ENCODE measurements at places on chromosomes 11 and 22.

GRCh38 chr11:6419009-6419631 lies at the start of gene APBB1:
TSS of gene APBB1 (minus strand) at chr11:6419094. CDS start at chr11:6411347, 7,747 bp downstream.
- peak; percentile 38 for DNase-seq

DNA sequence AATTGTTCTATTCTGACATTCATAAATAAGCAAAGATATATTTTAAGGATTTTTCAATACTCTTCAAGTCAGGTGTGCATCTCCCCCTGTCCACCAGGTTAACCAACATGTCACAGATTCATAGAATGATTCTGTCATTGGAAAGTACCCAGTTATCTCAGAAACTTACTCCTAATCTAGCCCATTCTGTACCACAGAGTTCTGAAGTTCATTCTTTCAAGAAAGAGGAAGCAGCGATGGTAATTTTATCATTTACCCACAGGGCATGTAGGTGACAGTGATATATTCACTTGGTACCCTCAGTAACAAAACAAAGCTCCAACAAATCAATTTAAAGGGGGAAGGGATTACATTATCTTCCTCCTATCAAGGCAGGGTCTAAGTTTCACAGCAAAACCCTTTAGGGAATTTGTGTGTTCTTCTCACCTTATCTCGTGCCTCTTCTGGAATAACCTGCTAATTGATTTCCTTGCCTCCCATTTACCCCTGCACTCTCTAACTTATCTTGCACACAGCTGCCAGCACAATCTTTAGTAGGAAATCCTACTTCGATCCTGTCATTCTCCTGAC lies 19.0 kb upstream of the MPPED2 start:
- DNase-seq = no peak

GRCh38 chr11:100888836-100889235 lies 201.7 kb downstream of the ARHGAP42 start:
- DNase-seq = peak; percentile 41

GRCh38 chr22:38631724-38632123 lies 24.5 kb downstream of the FAM227A start:
- DNase-seq = no peak

- DNase-seq = no peak
Observed at GRCh38 chr22:44627521-44628139, 74.4 kb upstream of the PRR5 start.

GRCh38 chr11:114291842-114292680 lies 4.1 kb upstream of the NNMT start:
- peak; percentile 90 for DNase-seq

- DNase-seq = peak; percentile 85
Observed at GRCh38 chr11:33912405-33913361, 20.8 kb upstream of the LMO2 start.

- DNase-seq = no peak
Observed at GRCh38 chr11:34345540-34345876, 12.3 kb downstream of the ABTB2 start.

- no peak for DNase-seq
Observed at GRCh38 chr11:1565173-1565903, 6.7 kb downstream of the DUSP8 start.

- no peak for DNase-seq
Observed at GRCh38 chr11:113831314-113831713, 44.1 kb downstream of the USP28 start.

GRCh38 chr22:50481440-50482106 lies at the start of gene ADM2:
TSS of gene ADM2 (plus strand) at chr22:50481543. CDS start at chr22:50481848, 305 bp downstream.
- DNase-seq = no peak

GRCh38 chr22:39134366-39135091 lies 18.0 kb downstream of the CBX7 start:
- no peak for DNase-seq

- no peak for DNase-seq
Observed at GRCh38 chr22:27075028-27075678, 417.8 kb downstream of the MIAT start.

DNA sequence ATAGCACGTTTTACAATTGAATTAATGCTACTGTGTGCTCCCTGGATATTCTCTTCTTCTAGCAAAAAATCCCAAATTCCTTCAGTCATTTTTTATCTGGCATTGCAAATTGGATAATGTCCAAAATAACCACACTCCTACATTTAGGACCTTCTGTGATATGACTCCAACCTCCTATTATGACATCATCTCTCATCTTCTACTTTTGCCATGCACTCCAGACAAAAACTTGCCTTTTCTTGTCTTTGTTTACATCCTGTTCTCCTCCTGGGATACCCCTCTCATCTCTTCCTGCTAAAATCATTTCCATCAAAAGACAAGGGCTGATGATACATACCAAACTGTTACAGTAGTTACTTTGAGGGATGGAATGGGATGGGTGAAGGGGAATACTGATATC lies 20.6 kb upstream of the TMEM218 start:
- no peak for DNase-seq

DNA sequence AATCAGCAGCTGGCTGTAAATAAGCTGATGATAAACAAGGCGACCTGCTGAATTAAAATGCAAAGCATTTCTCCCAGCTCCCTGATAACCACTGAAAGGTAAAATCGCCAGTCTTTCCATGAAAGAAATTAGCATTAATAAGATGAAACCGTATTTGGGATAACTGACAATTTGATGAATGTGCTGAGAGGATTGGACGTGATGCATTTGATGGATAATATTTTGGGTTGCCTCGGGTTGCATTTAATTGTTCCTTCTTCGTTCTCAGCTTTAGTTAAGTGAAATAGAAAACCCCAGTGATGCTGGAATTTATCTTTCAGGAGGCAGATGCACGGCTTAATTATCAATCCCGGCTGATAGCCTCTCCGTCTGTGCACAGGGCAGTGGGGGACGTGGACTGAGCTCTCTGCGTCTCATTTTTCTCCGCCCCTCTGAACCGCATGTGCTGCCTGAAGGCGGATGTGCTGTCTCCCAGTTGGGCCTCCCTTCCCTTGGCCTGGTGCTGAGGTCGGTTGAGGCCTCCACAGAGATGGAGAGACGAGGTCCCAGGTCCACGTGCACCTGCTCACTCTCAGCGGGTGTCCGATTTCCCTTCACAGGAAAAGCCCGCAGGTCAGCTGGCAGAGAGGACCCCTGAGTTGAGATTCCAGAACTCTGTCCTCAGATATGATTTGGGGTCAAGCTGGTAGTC lies 846.2 kb downstream of the BRD1 start:
- no peak for DNase-seq

DNA sequence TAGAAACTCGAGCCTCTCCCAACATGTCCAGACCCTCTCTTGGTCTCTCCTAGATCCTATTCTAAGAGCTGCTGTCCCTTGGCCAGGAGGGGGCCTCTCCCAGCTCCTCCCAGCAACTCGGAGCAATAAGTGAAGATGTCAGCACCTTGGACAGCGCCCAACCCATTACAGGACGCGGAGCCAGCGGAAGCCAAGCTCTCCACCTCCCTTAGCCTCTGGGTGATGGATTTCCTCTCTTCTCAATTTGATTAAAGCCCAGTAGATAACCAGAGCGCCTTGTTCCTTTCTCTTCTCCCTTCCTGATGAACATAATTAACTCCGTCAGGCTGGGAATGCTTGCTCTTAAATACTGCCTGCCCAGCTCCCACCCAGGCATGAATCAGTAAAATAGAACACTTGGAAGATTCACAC lies 26.2 kb upstream of the TPBGL start:
- peak; percentile 78 for DNase-seq

DNA sequence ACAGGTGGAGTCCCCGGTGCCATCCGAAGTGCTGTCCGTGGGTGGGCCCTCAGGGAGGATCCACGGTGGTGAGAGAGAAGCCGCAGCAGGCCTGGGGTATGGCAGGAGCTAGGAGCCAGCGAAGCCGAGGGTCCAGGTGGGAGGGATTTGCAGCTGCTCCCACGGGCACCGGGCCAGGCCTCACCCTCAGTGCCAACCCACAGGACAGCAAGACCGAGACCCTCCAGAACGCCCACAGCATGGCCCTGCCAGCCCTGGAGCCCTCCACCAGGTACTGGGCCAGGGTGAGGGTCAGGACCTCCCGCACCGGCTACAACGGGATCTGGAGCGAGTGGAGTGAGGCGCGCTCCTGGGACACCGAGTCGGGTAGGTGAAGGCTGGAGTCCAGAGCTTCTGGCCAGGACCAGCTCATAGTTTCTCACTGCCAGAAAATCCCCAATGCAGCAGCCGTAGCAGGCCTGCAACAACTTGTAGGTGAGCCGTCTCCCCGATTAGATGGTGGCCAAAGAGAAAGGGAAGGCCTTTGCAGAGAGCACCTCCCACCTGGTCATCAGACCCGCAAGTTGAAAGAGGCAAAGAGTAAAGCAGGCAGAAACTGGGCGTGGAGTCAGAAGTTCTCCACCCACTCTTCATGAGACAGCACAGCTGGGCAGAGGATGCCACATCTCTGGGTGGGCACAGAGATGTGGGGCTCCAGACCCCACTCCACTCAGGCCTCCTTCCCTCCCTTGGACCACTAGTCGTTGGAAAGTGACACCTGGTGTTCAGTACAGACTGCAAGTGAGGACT lies 20.4 kb downstream of the CSF2RB start:
- no peak for DNase-seq
